NCI-H187 treated with DMSO at 0.1 percent for 48 hours (cell line): ENCODE measurements at places on chromosomes 16 and 17.

GRCh38 chr17:40540448-40540847, 24.8 kb downstream of the CCR7 start:
- DNase-seq = no peak

DNA sequence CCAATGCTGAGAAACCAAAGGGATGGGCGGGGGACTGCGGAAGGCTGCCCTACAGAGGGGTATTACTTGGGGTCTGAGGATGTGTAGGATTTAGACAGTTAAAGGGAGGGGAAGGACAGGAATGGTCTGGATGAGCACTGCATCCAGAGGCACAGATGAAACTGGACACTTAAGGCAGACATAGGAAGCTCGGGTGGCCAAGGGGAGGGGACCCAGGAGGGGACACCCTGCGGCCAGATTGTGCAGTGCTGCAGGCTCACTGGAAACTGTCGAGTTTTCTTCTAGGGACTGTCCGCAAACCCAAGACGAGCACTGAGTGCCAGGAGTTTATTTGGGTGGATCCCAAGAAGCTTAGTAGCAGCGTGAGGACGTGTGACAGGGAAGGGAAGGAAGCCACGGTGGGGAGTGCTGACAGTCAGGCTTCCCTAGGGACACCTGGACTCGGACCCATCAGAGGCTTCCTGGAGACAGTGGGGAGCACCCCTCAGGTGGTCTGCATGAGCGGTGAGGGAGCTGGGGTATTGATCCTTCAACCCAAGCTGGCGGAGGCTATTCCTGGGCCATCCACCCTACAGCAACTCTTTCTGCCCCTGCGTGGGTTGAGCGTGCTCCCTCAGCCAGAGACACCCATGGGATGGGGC, 278.7 kb downstream of the FOXL1 start:
- no peak for DNase-seq

DNA sequence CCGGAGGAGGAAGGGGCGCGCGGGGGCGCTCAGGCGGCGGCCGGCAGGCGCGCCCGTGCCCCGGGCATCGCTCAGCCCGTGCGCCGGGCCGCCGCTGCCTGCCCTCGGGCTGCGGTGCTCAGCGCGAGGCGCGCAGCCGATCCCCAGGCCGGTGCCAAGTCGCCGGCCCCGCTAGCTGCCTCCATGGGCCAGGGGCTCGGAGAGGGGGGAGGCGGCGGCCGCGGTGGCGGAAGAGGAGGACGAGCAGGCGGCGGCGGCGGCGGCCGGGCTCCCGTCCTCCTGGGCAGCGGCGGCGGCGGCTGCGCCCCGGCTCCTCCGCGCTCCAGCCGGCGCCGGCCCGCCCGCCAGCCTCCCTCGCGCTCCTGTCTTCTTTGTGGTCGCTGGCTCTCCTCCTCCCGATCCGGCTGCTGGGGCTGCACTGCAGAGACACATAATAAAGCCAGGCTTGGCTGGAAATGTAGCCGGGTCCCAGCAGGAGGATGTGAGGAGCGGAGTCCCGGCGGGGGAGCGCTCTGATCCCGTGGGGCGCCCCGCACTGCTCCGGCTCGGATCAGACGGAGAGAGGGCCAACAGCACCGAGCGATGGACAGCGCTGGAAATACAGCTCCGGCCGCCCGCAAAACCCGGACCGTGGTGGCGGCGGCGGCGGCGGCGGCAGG, 889 bp upstream of the ZNF423 start:
- no peak for DNase-seq

GRCh38 chr17:43720311-43721060, 38.1 kb downstream of the SOST start:
- DNase-seq = peak; percentile 19

GRCh38 chr16:5354645-5355044, 257.1 kb upstream of the EEF2KMT start:
- no peak for DNase-seq

- DNase-seq = no peak
Measured at GRCh38 chr16:31179219-31179746, 656 bp upstream of the FUS start.

DNA sequence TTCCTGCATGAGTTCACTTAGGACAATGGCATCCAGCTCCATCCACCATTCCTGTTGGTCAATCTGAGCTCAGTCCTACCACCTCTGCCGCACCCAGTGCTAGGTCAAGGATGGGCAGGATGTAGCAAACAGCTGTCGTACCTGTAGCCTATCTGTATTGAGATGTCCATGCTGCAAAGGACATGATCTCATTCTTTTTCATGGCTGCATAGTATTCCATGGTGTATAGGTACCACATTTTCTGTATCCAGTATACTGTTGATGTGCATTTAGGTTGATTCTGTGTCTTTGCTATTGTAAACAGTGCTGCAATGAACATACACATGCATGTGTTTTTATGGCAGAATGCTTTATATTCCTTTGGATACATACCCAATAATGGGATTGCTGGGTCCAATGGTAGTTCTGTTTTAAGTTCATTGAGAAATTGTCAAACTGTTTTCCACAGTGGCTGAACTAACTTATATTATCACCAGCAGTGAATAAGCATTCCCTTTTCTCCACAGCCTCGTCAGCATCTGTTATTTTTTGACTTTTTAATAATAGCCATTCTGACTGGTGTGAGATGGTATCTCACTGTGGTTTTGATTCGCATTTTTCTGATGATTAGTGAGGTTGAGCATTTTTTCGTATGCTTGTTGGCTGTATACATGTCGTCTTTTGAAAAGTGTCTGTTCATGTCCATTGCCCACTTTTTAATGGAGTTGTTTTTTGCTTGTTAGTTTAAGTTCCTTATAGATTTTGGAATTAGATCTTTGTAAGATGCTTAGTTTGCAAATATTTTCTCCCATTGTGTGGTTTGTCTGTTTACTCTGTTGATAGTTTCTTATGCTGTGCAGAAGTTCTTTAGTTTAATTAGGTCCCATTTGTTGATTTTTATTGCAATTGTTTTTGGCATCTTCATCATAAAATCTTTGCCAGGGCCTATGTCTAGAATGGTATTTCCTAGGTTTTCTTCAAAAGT, 7.2 kb upstream of the MRTFB start:
- DNase-seq = no peak

DNA sequence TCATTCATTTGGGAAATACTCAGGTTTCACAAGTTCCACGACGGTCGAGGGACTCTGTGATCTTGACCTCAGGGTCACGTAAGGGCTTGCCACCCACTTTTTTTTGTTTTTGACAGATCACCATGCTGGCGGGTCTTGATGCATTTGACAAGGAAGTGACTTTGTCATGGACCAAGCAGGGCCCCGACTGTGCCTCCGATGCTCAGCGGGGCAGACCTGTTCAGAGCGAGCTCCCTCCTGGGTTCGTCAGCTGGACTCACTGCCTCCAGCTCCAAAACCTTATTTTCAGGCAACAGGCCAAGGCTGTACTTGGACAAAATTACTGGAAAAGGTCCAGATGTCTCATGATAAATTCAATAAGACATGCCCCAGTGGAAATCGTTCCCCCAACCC, 9.0 kb upstream of the CLEC18A start:
- no peak for DNase-seq

DNA sequence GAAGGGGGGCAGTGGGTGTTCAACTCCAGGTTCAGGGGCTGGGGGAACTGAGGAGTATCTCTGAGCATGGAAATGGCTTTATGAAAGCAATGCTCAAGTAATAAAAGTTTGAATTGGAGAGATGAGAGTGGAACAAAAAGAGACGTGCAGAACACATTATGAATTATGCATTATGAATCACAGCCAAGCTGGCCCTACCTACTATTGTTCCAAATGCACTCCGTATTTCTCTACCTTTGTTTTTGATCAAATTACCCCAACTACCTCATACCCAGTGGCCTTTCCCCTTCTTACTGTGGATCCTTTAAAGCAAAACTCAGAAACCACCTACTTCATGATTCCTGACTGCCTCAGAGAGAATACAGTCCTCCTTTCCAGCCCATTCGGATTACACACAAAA, 38.1 kb downstream of the TEKT3 start:
- DNase-seq = no peak

GRCh38 chr16:74608944-74609343, 2.0 kb upstream of the GLG1 start:
- no peak for DNase-seq

GRCh38 chr17:37848690-37849616, 75.3 kb upstream of the TBC1D3K start:
- DNase-seq = no peak

DNA sequence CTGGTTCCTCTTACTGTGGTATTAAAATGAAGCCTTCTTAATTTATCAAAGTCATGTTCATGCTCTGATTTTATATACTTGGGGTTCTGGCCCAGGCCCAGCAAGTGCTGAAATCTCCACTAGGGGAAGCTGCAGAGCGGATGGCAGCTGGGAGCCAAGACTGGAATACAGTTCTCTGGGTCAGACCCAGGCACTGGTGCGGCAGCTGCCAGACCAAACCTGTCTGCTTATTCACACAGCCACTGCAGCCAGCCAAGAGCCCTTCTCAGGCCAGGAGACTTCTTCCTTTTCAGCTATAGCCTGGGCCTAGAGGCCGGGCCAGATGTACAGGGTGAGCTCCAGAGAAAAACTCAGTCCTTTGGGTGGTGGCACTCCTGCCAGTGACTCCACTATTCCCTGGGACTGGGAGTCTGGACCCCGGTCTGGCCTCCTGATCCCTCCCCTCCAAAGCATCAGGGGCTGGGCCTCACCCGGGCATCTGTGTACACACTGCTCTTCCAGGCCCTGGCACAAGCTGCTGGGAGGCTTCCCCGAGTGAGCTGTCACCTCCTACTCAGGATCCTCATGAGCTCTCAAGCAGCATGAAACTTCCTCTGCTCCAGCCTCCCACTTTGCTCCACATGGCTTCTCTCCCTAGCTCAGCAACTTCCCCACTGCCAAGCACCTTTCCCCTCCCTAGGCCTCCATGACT, 24.4 kb downstream of the ATP6V0D1 start:
- DNase-seq = no peak

DNA sequence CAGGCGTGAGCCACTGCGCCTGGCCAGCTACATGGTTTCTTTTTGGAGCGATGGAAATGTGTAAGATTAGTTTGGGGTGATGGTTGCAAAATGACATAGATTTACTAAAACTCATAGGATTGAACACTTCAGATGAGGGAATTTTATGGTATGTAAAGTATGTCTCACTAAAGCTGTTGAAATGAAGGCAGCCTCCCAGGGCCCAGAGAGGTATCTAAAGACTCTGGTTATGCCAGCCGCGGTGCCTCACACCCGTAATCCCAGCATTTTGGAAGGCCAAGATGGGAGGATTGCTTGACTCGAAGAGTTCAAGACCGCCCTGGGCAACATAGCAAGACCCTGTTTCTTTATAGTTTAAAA, 254.9 kb downstream of the PARN start:
- no peak for DNase-seq

GRCh38 chr17:57424777-57425188, 168.5 kb downstream of the MSI2 start:
- no peak for DNase-seq

GRCh38 chr16:35308674-35309073, 1849.3 kb downstream of the TP53TG3F start:
- no peak for DNase-seq
